ENCODE measurements at places on chromosomes 11 and 22.
A peak's percentile ranks its signal among the peaks of the same experiment; 100 is the strongest.

DNA sequence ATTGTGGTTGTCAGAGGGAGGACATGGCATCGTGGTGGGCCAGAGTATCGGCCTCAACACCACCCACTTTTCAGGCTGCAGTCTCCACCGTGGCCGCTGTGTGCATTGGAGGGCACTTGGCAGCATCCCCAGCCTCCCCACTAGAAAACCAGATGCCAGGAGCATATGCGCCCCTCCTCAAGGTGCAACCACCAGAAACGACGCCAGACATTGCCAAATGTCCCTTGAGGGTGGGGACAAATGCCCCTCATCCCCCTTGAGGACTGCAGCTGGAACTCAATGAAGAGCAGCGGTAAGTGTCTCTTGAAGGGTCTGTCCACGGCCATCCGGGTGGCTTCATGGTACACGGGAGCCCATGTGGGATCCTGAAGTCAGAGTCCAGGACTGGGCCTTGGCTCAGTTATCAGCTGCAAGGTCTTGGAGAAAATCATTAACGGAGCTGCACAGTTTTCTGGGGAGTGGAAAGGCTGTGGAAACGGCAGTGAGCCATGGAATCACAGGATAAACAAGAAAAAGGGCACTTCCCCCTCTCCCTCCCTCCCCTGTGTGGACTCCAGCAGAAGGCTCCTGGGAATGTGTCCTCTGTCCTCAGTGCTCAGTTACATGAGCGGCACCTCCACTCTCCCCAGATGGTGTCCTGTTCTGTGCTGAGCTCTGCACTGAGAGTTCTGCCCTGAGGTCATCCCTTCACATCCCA is 324.4 kb upstream of the B3GAT1 start:
- DNase-seq, result no peak

- DNase-seq, result peak; percentile 53
These were observed 6.3 kb upstream of the ADAMTS8 start for GRCh38 chr11:130434521-130435223.

- DNase-seq, result no peak
These were observed 15.5 kb downstream of the GNAZ start for GRCh38 chr22:23085785-23086184.

DNA sequence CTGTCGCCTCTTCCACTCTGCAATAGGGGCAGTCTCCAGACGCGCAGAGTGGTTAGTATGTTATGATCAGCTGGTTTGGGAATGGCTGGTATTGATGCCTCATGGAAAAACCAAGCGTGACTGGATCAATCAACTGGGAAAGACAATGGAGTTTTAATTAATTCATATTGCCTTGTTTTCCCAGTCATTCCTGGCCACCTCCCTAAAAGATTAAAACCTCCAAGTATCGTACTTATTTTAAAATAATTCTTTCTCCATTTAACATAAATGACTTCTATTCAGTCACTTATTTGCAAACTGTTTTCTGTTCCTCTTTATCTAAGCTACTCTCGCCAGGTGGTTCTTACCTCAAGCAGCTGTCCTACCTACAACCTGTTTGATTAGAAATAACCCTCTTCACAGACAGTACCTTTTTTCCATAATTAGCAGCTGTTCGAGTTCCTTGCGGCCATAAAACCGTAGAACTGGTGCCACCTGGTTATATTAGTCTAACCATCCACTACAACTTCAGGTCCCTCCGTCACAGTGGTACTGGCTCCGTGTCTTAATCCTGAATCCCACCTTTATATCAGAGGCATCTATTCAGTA is 898 bp downstream of the ZNF215 start:
- DNase-seq, result no peak

GRCh38 chr22:35462498-35463230 is 62.7 kb downstream of the MCM5 start:
- no peak for DNase-seq

DNA sequence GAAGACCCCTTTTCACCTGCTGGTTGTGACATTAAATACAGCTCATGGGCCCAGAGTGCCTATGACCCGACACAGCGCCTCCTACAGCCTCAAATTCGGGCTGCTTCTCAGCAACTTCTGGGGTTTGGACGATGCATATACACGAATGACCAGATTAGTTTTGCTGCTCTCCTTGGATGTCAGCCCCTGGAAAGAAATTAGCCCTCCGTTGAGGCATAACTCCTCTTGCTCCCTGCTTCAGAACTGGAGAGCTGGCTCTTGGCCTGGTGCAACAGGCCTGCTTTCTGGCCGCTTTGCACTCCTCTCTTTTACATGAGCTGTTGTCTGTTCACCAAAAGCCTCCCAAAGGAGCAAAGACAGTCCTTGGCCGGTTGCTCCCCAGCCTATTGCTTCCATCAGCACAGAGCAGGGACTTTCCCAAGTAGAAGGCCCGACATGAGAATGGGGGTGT is 3.3 kb downstream of the TECTA start:
- no peak for DNase-seq

DNA sequence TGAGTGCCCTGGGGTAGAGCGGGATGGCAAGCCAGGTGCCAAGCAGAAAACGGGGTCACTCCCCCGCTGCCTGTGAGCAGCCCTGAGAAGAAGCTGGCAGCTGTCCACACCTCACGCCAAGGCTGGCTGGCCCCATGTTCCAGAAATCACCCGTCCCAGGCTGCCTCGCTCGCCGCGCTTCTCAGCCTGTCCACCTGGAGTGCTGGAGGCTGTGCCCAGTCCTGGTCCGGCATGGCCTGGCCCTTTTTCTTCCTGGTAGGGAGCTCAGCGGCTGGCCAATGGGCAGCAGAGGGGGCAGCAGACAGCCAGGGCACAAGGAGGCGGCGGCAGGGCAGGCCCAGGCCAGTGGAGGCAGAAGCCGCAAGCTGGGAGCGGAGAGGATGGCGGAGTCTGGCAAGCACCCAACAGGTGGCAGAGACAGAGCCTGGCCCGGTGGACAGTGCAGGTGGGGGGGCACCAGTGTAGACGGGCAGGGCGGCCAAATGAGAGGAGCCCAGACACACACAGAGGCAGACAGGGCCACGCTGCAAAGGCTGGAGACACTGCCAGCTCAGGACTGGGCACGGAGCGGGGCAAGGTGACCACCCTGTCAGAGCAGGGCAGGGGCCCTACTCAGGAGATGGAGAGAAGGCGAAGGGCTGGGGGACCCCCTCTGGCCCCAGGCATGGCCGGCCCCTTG is 37.2 kb upstream of the TH start:
- DNase-seq, result no peak

DNA sequence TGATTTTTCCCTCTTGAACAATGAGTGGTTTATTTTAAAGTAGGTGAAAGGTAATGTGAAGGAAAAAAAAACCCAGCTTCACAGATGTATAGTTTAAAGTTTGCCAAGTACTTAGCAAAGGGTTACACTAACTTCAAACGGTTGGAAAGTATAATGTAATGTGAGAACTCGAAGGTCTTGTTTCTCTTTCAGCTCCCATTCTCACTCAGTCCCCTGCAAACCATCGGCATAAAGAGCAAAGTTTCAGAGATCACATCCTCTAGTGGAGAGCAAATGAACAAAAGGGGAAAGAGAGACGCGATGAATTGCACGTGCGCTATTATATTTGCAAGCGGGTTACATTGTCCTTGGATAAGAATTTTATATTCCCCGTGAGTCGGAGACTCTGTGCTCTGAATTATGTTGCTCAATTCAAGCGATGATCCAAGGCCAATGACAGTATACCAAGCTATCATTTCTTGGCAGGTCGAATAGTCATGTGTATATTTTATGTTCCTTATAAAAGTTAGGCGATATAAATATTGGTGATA is 37.6 kb upstream of the BIRC3 start:
- DNase-seq, result no peak

Data from activated T-cell treated with anti-CD3 and anti-CD28 coated beads for 4 hours (primary cell).